Stimulated activated naive B cell treated with anti-CD40 and anti-IgM and Interleukin-4, amounts not matched to agents 10 μg/mL and 1 μg/mL and 100 μg/mL, for 72 hours (primary cell): ENCODE measurements at places on chromosomes 4 and X.

DNA sequence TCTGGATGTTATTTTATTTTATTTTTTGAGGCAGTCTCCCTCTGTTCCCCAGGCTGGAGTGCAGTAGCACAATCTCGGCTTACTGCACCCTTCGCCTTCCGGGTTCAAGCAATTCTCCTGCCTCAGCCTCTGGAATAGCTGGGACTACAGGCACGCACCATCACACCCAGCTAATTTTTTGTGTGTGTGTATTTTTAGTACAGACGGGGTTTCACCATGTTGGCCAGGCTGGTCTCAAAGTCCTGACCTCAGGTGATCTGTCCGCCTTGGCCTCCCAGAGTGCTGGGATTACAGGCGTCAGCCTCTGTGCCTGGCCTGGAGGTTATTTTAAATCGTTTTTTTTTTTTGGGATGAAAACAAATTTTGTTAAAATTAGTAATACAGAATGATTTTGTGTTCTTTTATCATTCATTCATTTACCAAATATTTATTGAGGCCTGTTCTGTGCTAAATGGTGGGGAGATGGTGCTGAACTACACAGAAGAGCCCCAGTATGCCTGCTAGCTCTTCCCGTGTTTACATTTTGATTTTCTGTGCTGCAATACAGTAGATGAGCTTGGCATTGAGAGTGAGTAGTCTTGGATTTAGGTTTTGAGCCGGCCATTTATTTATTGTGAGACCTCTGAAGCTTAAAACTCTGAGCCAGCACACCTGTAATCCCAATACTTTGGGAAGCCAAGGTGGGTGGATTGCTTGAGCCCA lies 22.7 kb downstream of the ADD1 start:
- DNase-seq, result no peak

DNA sequence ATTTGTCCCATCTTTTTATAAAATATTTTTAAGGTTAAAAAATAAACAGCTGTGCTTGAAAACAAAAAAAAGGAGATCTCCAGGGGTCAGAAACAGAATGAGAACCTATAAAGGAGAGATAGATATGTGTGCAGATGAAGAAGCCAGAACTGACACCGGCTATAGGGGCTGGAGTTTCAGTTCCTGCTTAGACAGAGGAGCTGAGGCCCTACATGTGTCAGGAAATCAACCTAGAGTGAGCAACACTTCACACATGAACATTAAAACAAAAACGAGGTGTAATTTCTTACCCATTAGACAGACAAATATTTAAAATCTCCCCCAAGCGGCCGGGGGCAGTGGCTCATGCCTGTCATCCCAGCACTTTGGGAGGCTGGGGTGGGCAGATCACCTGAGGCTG lies 17.8 kb upstream of the HUWE1 start:
- no peak for DNase-seq

GRCh38 chrX:136778916-136779315 lies 1.8 kb downstream of the ARHGEF6 start:
- DNase-seq, result no peak

GRCh38 chr4:137393044-137393443 lies 139.2 kb downstream of the PCDH18 start:
- no peak for DNase-seq

DNA sequence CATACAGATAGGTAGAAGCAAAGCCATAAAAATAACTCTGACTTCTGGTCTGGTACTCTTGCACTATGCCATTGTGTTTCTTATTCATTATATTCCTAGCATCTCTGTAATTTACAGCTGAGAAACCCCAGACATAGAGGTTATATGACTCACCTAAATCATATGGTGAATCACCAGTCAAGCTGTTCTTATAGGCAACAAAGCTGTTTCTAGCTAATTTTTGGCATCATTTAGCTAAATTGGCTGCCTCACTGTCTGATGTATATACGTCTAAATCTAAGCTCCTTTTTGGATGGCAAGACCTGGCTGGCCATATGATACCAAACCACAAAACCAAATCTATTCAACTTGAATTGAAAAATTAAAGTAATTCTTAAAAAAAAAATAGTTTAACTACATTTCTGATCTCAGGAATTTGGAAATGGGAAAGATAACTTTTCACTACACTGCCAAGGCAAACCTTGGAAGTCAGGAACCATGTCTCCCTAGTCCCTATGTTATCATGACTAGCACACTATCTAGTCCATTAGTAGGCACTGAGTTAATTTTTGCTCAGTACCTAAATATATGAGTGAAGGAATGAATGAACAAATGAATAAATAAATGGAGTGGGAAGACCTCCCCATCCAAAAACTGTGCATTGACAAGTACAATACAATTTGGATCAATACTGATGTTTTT lies 41.3 kb upstream of the STAG2 start:
- DNase-seq, result no peak

DNA sequence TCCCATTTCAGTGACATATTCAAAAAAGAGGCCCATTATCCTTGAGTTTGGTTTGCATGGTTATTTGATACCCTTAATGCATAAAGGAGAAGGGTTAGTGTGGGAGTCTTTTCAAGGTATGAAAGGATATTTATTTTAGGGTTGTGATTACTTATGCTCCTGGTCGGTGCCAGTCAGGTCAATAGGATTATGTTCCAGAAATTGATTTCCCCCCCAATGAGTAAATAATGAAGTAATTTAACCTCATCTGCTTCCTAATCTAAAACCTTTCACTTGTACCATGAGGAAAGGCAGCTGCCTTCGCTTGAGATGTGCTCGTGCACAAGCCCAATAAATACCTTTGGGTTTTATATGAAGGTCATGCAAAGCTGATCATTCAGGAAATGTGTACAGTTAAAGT lies 55.0 kb upstream of the NR0B1 start:
- no peak for DNase-seq

GRCh38 chr4:124790471-124790870 lies 77.9 kb upstream of the ANKRD50 start:
- DNase-seq, result no peak

GRCh38 chrX:131607792-131608369 lies 64.0 kb downstream of the OR13H1 start:
- DNase-seq, result no peak

DNA sequence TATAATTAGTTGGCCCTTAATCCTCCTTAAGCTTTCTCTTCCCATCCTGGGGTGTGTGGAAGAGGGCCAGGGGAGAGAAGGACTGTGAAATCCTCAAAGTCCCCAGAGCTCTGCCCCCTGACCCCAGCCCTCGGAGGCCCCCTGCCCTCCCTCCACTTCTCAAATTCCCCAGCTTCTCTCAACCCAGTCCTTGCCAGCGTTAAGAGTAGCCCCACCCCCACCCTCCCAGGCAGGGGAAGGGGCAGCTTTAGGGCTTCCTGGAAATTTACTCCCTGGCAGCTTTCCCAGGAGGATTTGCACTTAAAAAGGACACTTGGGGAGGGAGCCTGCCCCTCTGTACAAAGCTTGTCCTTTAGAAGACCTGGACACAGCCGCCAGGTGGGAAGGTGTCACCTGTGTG lies 11.8 kb upstream of the CD40LG start:
- no peak for DNase-seq

DNA sequence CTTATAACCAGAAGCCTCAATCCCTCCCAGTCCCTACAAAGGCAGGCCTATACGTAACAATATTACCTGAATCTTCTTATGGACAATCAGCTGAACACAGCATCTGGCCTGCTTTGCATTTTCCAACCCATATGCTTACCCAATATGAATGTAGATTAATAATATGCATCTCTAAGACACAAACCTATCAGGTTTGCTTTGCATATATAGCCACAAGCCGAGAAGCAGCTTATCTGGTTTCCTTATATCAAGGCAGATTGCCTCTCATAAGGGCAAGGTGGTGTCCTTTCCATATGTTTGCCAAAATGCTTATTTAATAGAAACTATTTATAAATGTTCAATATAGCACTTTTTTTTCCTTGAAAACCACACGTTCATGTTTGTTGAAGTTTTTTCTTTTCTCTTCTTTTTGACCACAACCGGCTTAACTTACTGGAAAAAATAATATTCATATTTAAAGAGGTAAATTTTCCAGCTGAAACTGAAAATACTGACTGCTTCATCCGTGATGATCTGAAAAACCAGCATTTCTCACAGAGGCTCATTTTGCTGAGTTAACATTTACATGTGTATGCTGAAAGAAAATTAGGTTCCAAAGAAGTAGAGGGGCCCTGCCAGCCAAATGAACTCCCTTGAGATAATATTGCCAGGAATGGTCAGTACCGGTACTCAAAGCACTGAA lies 3.8 kb downstream of the IL21 start:
- no peak for DNase-seq

DNA sequence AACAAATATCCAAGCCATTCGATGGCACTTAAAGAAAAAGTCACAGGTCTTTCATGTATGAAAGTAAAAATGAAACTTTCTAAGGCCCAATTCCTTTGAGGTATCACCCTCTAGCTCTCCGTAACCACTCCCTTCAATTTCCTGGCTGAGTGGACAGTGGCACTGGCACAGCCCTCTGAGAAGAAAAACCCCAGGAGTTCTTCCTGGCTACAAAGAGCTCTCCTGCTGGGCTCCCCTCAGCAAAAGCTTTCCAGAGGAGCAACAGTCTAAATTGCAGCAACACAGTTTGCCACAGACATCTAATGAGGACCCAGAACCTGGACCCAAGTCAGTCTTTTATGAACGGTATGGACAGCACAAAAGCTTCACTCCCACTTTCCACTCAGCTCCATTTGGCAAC lies 71.8 kb downstream of the FUNDC1 start:
- DNase-seq, result no peak

GRCh38 chrX:85378461-85378860 lies 1.0 kb downstream of the POF1B start:
- DNase-seq, result no peak

- no peak for DNase-seq
These were observed 27.3 kb downstream of the CT45A1 start for GRCh38 chrX:135740681-135741149.

DNA sequence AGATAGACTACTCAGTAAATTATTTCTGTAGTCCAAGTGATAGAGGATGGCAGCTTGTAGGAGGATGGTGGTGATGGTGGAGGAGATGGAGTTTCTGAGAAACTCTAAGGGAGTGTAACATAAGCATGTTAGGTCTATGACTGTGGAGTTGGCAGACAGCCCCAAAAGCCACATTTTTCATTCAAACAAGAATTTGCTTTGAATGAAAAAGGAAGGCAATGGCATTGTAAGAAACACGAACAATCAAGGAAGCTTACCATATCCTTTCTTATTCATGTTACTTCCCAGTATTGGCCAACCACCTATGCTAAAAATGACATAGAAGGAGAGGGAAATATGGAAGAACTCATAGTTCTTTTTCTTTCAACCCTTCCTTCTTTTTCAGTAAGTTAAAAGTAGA lies 18.7 kb upstream of the SEC24B start:
- no peak for DNase-seq

GRCh38 chr4:53855581-53856250 lies 208.7 kb downstream of the CHIC2 start:
- DNase-seq, result no peak

GRCh38 chrX:107560041-107560440 lies 68.3 kb upstream of the PRPS1 start:
- no peak for DNase-seq

DNA sequence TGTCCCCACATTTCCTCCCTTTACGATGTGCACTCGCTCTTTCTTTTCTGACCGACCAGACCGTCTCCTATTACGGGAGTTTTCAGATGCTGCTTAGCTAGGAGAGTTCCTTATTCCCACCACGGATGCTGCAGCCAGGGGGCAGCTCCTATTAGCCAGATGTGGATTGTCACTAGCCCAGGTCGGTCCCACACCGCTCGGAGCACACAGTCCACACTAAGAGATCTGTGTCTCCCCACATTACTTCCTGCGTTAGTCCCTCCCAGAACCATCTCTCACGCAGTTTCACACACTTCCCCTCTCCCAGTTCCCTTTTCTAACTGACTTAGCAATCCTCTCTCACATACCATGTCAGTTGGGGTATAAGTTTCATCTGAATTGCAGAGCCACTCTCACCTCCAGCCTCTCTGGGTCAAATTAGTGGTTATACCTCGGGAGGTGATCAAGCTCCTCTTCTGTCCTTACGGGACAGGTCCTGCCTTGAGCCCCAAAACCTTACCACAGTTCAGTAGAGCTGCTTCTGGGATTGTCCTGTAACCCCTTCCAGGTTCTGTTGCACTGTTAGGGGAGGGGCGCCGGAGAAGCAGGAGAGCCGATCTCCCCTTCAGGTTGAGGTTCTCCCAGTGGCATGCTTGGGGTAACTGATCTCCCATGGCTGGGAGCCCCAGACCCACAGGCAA lies 28.2 kb downstream of the SULT1E1 start:
- DNase-seq, result peak; percentile 39

DNA sequence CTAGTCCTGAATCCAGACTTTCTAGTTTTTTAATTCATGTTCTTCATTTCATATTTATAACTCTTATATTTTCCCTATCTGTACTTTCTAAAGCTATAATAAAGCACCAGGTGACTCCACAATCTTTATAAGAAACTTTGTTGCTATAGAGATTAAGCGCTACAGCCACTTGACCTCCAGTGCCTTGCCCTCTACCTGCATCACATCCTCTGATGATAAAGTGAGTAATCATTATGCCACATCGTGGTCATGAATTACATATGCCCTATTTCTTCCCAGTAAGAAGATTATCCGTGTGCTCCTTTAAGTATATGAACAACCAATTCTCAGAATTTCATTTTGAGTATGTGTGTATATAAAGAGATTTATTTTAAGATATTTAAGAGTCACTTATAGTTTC lies 6.8 kb upstream of the DYNLT3 start:
- no peak for DNase-seq

DNA sequence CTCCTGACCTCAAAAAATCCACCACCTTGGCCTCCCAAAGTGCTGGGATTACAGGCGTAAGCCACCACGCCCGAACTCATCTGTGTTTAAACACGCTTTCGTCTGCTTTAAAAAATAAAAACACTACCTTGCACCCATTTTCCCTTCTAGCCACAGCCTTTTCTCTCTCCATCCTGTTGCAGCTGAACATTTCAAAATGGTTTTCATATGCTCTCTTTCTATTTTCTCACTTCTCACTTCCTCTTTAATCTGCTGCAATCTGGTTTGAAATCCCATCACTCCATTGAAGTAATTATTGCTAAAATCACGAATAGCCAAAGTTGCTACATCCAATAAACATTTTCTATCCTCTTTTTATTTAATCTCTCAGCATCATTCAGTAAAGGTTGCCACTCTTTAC lies 70.0 kb downstream of the DCHS2 start:
- no peak for DNase-seq

DNA sequence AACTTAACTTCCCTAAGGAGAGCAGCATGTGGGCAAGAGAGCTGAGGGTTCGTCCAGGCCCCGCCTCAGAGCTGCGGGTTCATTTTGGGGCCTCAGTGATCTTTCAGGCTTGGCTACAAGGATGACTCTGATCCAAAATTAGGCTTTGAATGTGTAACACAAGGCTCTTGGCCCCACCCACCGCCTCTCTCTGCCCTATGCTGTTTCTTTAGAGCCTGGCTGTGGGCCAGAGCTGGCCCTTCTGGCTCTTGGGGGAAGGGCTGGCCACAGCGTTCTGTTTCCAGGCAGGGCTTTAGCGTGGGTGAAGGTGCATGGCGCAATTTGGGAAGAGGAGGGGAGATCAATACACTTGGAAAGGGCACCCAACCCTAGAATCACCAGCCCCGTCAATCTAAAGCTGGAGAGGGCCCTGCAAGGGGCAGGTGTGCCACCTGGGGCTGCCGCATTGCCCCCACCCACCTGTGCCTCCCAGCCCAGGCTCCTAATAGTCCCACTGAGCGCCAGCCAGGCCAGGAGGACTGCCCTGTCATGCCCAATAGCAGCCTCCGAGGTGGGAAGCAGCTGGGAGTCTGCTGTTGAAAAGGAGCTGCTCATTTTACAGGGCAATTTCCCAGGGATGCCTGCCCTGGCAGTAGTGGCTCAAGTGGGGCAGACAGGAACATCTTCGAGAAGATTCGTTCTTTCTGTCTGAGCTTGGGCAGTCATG lies 84.5 kb upstream of the MAML3 start:
- DNase-seq, result no peak
